ENCODE measurements at places on chromosomes 1 and 21.

DNA sequence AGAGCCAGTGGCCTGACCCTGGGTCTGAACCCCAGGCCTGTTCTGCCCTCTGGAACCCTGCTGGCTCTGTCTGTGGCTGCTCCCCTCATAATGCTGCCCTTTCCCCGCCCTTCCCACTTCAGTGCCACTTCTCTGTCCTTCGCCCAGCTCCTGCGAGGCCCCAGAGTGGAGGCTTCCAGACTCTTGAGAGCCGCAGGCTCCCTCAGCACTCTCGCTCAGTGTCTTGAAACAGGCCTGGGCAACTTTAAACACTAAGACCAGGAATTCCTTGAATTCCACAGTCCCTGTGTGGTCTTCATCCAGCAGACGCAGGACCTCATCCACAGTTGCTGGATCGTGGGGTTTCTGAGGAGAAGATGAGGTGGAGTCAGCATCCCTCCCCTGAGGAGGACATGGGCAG is 3.5 kb downstream of the CRNN start:
- no peak for DNase-seq

DNA sequence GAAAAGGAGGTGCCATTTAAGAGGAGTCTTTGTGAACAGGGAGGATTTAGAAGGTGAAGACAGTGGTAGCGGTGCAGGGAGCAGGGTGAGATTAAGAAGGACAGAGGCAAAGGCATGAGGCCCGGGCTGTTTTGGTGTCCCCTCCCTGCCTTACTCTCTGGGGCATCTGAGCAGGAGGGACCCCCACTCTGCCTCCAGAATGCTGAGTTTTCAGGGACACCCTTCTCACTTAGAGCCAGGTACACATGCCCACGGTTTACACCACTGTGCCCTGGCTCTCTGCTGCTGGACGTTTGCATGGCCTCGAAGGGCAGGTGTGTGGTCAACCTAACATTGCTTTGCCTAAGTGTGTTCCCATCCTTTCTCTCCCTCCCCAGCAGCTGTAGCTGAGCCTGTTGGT is 20.5 kb upstream of the PARP1 start:
- DNase-seq: no peak

DNA sequence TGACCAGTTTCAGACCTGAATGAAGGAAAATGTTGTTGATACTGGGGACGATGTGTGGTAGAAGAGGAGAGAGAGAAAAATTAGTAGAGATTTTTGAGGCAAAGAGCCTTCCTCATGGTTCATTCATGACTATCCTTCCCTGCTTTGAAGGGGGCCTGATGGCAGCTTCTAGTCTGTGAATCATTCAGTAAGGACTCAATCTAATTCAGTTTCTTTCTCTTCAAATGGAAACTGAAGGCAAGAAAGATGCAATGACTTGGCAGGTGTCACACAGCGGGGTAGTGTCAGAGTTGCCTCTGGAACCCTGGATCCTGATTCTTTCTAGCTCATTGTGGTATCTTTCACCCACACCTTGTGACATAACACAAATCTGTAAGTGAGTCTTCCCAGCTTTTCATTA is 14.9 kb upstream of the CD5L start:
- no peak for DNase-seq

DNA sequence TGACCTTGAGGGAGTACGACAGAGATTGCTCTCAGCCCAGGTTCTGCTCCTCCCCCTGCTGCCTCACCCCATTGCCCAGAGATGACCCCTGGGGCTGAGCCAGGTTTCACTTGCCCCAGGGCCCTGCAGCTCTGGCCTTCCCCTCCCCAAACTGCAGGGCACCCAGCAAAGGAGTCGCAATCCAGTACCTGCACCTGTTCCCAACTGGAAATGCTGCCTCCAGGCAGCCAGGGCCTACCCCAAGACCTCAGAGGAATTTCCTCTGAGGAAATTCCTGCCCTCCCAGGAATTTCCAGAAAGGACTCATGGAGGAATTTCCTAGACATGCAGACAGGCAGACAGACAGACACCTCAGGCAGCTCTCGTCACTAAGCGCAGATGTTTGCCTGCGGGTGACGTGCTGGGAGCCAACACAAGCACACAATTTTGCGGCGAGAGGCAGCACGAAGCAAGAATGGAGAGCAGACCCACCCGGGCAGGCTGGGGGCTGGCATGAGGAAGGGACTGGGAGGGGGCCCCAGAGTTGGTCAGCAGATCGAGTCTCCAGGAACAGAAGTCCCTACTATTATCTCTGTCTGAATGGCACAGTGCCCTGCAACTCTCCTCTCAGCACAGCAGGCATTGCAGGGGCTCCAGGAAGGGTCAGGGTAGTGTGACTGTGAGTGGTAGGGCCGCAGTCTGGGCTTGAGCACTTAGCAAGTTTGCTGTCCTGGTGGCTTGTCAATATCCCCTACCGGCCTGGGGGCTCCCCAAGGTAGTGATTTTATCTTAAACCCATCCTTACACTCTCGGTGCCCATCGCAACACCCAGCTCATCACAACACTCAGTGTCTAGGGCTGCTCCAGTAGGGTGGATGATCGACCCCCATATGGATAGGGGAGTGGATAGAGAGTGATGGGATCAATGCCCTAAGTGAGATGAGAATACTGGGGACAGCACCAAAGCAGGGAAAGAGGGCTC is 2.9 kb upstream of the EFNA1 start:
- no peak for DNase-seq

- no peak for DNase-seq
Measured at GRCh38 chr1:97570691-97571090, 350.1 kb downstream of the DPYD start.

DNA sequence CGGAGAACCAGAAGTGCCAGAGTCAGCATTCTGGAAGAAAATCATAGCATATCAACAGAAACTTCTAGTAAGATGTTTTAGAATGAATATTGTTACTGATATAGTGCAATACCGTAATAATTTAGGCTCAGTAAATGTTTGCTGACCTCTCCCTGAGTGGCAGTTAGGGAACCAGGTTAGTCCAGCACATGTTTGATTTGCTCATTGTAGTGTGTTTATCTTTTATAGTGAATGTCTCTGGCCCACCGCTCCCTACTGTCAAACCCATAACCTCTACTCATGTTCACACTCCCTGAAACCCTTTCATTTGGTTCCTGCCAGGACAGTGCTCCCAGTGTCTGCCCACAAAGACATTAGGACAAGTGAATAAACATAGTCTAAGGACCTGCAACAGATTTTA is 102.7 kb downstream of the ZP4 start:
- no peak for DNase-seq

DNA sequence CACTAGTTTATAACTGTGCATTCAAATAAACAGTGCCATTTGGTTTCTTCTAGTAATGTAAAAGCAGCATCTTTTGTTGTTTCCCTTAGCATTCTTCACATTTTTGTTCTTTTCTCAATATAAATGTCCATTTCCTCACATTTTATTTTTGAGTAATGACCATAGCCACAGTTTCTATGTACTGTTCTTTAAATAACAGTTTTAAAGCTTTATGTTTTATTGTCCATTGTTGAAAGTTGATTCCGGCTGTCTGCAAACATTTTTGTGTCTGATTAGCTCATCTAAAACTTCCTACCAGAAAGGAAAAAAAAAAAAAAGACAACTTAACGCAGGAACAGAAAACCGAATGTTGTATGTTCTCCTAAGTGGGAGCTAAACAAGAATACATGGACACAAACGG is 139.7 kb downstream of the MAGI3 start:
- no peak for DNase-seq

DNA sequence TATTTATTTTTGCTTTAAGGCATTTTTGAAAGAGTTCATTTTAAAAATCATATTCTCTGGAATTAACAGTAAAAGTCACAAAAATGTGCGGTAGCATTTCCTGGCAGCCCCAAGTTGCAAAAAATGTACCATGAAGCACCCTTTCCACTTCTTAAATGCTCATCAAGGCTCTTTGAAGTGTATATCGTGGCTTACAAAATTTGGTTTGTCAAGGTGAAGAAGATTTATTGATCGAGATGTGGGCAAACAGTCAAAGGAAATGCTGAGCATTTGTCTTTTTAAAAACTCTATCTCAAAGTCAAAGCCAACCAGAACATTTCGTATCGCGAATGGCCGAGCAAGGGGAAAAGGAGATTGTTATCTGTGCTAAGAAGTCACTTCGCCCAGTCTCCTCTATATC is 277.5 kb upstream of the KAZN start:
- no peak for DNase-seq

- DNase-seq: no peak
Measured at GRCh38 chr21:30847627-30848500, 18.3 kb upstream of the KRTAP7-1 start.

DNA sequence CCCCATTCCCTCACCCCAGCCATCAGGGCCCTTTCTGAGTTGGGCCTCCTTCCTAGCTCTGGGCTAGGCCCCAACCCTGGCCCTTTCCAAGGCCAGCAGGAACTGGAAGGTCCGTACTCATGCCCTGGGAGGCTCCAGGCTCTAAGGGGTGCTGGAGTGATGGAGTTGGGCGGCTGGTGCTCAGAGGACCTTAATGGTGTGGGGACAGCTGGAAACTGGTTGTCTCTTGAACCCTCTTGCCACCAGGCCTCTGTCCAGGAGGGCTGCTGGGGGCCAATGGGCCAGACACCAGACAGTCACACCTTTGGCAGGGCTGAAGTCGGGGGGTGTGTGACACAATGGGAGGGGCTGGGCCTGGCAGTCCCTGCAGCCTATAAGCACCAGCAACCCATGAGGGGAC is 9.2 kb upstream of the PADI1 start:
- no peak for DNase-seq

GRCh38 chr1:66788231-66788939 is 12.7 kb downstream of the INSL5 start:
- peak; percentile 4 for DNase-seq

GRCh38 chr1:221286399-221286798 is 407.2 kb downstream of the HLX start:
- no peak for DNase-seq

GRCh38 chr21:31530364-31530763 is 129.1 kb upstream of the SOD1 start:
- no peak for DNase-seq

DNA sequence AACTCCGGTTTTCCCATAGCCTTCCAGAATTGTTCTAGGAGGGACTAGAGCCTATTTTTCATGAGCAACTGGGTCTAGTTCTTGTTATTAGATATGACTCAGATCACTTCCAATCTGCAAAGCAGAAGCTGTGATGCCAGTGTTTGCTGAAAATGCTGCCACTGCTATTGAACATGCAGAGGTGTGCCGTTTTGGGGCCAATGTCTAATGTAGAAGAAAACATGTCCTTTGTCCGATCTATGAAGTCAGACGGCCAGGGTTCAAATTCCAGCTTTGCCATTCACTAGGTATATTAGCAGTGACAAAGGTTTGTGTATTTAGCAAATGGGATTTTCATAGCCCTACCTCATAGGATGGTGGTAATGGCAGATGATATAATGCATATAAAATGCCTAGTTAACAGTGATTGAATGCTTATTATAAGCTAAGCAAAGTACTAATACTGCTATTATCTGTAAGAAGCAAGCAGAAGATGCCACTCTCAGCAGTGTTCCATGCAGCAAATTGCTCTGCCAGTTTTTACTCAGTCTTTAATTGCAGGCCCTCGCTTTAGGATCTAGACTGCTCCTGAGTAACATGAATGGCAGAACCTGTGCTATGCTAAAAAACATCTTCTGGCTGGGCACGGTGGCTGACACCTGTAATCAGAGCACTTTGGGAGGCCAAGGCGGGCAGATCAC is 40.1 kb upstream of the CXADR start:
- no peak for DNase-seq

GRCh38 chr21:25994758-25995163 is 175.8 kb downstream of the APP start:
- no peak for DNase-seq

DNA sequence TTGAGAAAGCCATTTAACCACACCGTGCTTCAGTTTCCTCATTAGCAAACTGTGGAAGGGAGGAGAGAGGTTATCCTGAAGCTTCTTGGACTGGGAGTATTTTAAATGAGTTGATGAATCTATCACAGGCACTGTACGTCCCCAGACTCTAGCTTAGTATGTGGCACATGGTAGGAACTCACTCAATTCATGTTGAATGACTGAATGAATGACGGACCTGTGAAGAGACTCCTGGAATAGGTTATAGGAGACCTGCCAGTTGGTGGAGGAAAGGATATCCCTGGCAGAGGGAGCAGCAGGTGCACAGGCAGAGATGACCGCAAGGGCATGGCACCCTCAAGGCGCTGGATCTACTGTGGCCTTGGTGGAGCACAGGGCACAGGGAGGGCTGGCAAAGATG is 118.5 kb downstream of the HMGB4 start:
- no peak for DNase-seq

DNA sequence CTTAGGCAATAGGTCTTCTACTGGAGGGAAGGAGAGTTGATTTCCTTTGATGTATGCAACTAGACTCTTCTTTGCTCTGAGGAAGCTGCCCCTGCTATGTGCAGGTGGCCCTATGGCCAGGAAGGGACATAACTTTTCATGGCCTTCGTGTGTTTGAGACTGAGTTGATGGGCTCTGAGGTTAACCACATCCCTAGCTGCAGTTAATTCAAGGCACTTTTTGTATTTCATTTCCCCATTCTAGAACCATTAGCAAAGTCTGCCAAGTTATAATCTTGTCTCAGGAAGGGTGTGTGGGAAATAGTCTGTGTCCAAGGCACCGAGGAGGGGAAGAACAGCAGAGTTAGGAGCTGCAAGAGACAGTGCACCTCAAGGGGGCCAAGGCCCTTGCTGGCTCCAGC is 2.5 kb downstream of the FCRL4 start:
- DNase-seq: no peak

GRCh38 chr1:151371370-151372057 is 991 bp downstream of the SELENBP1 start:
- no peak for DNase-seq

DNA sequence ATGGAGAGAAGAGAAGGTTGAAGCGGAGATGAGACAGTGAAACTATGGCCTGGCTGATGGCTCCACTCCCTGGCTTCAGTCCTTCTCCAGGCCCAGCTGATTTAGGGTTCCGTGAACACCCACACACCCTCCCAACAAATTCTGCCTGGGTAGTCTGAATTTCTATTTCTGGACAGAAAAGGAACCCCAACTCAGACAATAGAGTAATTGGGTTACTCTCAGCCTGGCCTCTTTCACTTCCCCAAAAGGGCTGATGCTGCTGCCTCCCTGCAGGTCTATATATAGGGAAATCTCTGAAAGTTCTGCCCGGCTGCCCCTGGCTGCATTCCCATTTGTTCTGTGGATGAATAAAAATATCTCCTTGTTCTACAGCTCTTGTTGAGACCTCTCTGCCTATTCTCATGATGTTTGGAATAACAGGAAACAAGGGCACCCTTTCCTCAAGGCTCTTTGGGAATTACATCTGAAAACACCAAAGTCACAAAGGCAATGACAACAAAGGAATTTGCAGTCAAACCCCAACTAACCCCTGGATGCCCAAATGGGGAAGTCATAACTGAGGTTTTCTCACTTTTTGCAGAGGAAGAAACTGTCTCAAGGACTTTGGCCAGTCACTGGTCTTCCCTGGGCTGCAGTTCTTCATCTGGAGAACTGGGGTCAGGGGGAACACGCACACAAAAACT is 11.4 kb upstream of the ZSCAN20 start:
- no peak for DNase-seq

GRCh38 chr1:245671966-245672767 is 517.4 kb downstream of the KIF26B start:
- no peak for DNase-seq

- DNase-seq: no peak
Measured at GRCh38 chr1:196305216-196305615, 303.0 kb downstream of the KCNT2 start.

Measured in stimulated activated CD8-positive, alpha-beta memory T cell treated with anti-CD3 and anti-CD28 coated beads, Interleukin-15, amount 100 ng/mL, for 1 hour (primary cell).